ENCODE measurements at places on chromosomes 2 and 18. TPM values are rescaled to one million over a fixed set of nuclear protein-coding genes. Genes with fewer than 3 reads are reported as not detected.

DNA sequence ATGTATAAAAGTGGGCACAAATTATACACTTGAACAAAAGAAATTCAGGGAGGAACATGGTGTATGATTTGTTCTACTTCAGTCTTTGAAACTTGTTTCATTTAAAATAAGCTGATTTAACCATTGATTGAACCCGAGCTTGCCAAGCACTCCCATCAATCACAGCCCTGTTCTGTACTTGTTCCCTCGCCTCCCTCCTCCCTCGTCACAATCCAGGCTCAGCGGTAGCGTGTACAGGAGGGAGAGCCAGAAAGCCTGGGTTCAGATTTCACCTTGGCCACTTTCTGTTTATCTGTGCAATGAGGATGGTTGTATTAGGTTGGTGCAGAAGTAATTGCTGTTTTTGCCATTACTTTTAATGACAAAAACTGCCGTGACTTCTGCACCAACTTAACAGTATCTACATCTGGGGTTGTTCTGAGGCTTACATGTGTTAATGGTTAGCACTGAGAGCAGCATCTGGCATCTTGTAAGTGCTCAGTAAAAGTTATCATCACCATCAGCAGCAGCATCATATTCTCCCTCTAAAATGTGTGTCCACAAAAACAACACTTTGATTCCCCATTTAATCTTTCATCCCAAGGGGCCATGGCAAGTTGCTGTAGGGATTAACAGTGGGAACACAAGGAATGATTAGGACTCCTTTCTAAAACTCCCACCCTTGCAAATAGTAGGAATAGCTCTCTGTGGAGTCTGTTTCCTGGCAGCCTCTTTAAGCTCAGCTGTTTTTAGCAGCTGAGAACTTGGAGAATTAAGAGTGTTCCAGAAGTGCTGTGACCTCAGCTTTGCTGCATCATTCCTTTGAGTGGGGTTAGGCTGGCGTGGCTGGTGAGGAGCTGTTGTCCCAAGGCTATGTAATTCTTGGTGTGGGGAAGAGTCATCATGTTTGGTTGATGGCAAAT lies 4.7 kb downstream of the DPYSL5 start:
- DNase-seq, result no peak

GRCh38 chr2:67936969-67937368 lies 125.8 kb downstream of the C1D start:
- DNase-seq, result no peak

GRCh38 chr2:1756456-1756855 lies 12.1 kb upstream of the PXDN start:
- DNase-seq, result no peak

DNA sequence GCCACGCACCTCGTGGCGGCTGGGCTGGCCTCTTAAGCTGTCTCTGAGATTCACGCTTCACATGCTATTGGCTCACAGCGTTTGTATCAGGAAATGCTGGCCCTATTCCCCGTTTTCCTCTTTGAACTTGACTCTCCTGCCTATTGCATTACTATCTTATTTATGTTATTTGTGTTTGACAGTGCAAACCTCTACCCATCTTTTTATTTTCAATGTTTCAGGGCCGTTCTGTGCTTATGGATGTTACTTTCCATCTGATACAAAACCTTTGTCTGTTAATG lies 149.9 kb upstream of the TWIST2 start:
- DNase-seq, result no peak

- DNase-seq, result no peak
These were observed 23.8 kb upstream of the ATOH8 start for GRCh38 chr2:85729825-85730510.

- DNase-seq, result no peak
These were observed 125.1 kb upstream of the HAAO start for GRCh38 chr2:42917425-42917927.

EFR3B gene
- 3.0 TPM for polyA plus RNA-seq

PARD3B gene
- 14.6 TPM for polyA plus RNA-seq

SERPINB10 gene
- not detected for polyA plus RNA-seq

Measured in testis (tissue), 5 donors.